ENCODE measurements at places on chromosomes 12 and 14.

GRCh38 chr14:71136386-71137060 lies 229.3 kb downstream of the PCNX1 start:
- DNase-seq, result no peak

DNA sequence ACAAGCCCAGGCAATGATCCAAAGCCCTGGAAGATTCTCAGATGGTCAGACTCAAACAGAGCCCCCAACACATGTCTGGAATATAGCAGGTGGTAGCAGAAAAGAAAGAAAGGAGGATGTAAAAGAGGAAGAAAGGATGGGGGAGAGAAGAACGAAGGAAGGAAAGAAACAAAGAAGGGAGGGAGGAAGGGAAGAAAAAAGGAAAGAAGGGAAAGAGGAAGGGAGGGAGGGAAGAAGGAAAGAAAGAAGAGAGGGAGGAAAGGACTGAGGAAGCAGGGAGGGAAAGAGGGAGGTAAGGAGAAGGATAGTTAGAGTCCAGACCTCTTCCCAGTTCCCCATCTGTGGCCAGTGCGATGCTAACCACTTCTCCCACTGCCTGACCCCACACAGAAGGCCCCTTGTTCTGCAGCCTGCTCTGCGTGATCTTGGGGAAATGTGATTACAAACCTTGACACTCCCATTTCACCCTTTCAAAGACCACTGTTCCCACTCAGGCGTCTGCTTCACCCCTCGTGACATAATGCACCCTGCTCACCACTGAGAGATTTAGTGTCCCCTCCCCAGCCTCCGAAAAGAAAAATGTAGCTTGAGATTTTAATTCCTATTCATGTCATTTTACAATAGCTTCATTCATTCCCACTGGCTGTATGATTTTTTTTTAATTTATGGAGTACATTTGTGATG lies 357.9 kb downstream of the BCL11B start:
- no peak for DNase-seq

- no peak for DNase-seq
Observed at GRCh38 chr12:51722431-51722830, 126.1 kb downstream of the FIGNL2 start.

DNA sequence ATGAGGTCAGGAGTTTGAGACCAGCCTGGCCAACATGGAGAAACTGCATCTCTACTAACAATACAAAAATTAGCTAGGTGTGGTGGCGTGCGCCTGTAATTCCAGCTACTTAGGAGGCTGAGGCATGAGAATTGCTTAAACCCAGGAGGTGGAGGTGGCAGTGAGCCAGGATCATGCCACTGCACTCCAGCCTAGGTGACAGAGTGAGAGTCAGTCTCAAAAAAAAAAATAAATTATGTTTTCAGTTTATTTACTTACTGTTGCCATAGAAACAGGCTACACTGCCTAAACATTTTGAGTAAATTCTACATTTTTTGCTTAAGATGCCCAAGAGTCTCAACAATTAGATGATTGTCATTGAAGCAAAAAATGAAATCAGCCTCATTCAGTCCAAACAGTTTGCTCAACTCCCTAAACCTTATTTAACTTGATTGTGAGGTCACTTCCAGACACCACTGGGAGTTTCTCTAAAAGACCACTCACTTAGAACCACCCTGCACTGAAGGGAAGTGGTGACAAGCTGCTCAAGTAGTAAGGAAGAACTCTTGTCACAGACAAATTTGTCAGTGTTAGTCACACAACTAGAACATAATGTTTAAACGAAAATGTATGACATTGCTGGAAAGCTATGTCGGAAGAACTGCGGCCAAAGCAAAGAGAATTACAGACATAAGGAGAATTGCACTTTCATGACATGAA lies 9.8 kb upstream of the GNPNAT1 start:
- peak; percentile 43 for DNase-seq

DNA sequence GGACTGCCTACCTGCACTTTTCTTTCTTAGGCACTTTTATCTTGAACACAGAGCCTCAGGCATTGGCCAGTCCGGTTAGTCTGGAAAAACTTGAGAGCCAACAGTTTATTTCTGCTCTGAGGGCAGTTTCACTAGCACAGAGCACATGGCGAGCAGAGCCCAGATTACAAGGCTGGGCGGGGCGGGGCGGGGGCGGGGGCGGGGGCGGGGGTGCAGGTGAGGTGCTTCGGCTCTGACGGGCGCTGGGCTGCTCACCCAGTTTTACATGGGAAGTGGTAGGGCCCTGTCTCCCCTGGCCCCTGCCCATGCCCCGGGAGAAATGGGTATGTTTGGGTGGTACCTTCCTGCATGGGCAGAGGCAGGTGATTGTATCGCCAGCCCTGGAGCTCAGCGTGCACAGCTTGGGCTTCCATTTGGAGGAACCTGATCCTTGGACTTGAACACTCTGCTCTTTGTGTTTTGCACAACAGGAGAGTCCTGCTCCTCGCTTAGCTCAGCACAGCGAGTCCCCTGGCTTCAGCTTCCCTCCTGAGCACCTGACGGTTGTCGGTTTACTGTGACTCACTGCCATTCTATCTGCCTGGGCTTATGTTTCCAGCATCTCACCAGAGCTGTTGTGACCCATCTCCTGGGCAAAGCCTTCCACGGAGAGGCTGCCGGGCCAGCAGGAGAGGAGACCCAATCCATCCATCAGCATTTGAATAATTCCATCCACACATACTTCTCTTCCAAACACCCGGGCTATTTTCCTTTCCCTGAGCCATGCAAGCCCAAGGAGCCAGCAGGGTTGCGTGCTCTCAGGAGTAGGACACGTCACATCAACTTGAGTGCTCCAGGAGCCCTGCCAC lies 108.5 kb downstream of the ARF6 start:
- no peak for DNase-seq

- no peak for DNase-seq
Observed at GRCh38 chr12:98578392-98578791, 15.1 kb upstream of the SLC25A3 start.

DNA sequence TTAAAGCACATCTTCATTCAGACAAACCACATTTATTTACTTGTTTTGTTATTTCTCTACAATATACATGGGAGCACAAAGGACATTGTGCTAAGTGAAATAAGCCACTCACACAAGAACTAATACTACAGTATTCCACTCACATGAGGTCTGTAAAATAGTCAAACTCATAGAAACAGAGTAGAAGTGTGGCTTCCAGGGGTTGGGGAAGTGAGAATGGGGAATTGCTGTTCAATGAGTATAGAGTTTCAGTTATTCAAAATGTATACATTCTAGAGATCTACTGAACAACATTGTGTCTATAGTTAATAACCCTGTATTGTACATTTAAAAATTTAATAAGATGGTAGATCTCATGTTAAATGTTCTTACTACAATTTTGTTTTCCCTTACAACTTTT lies 88.8 kb downstream of the ATXN7L3B start:
- DNase-seq, result no peak

DNA sequence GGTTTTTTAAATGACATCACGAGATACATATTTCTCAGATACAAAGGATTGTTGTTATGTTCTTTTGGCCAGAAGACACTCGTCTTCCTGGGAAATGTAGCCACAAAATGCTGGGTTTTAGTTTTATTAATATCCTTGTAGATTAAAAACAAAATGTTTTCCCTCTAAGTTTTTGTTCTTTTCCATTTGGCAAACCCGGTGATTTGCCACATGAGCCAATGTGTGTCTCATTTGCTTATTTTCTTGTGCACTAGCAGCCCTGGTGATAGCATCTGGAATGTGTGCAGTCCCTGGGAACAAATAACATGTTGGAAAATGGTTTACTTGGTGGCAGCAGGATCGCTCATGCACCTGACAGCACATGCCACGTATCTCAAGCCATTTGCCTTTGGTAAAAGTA lies 61.0 kb downstream of the HMGA2 start:
- no peak for DNase-seq

DNA sequence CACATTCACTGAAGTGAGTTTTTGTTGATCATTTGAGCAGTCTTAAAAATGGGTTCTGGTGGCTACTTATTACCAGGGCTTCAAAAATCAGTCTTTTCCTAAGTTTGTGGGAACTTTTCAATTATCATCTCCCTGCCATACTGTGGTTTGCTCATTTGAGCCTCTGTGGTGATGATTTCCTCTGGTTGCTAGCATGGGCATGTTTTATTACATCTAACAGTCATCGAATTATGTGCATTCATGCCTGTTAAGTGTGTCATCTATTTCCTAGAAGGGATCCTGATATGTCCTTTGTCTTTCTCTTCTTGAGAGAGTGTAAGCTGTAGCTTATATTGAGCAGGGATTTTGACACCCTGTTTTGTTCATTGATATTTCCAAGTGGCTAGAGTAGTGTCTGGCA lies 116.8 kb downstream of the WIF1 start:
- DNase-seq, result no peak

GRCh38 chr14:91375720-91376452 lies 41.7 kb downstream of the CCDC88C start:
- no peak for DNase-seq

DNA sequence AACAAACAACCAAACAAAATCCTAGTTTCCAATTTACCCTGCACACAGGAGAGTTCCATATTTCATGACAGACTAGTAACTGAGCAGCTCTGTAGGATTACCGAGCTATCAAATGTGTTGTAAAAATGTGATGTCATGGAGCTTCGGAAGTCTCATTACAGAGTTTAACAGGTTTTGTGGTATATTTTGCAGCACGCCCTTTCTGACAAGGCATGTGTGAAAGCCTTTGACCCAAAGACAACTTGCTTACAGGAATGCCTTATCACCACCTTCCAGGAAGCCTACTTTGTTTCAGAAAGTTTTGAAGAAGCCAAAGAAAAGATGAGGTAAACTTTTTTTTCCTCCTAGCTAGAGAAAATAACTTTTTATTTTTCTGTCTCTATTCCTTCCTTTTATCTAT lies 92.4 kb downstream of the TPH2 start:
- DNase-seq, result no peak

- DNase-seq, result no peak
Observed at GRCh38 chr14:38387821-38388220, 131.9 kb upstream of the CLEC14A start.

DNA sequence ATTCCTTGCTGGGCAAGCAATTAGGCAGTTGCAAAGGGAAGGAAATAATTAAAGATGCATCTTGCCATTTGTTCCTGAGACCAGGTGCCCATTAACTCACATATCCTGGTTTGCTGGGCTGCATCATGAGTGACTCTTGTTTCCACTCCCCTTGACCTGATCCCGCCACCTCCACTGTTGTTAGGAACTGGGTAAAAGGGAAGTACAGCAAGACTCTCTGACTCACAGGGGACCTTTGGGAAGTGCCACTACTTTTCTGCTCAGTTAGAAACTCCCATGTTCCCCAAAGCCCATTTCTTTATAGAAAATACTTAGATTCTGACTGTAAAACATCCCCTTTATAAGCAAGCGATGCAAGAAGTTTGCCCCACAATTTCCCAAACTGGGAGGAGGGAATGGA lies 186.0 kb upstream of the BCL2L14 start:
- no peak for DNase-seq
